ENCODE measurements at places on chromosomes 3 and 15.

DNA sequence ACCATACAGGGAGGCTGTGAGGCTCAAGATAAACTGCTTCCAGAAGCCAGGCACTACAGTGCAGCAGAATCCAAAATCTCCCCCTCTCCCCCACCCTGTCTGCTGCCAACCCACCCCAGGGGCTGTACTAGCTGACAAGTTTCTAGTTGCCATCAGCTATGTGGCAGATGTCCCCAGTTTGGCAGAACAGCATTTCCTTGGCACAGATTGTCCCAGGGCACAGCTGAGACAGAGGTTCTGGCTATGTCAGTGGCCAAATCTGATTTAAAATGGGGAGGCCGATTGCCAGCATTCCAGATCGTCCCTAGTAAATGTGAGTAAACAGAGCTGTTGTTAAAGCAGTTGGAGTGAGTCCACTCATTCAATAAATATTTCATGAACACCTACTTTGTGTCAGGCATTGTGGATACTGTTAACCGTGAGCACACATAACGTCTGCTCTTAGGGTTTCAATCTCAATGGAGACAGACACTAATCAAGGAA lies 28.0 kb upstream of the CCDC174 start:
- DNase-seq: no peak

DNA sequence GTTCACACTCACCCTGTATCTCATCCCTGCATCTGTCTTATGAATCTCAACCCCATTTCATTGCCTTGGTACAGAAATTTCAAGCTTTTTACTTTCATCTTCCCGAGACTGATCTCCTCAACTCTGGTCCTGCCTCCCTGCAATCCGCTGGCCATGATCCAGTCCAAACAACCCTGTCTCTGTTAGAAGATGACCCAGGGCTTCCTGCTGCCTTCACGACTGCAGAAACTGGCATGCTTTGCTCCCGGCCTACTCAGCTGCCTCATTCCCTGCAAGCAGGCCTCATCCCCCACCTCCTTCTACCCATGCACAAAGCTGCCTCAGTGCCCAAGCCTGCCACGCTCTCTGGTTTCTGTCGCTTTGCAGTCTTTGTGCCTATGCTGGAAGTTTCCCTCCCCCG lies 12.4 kb downstream of the HES1 start:
- no peak for DNase-seq

DNA sequence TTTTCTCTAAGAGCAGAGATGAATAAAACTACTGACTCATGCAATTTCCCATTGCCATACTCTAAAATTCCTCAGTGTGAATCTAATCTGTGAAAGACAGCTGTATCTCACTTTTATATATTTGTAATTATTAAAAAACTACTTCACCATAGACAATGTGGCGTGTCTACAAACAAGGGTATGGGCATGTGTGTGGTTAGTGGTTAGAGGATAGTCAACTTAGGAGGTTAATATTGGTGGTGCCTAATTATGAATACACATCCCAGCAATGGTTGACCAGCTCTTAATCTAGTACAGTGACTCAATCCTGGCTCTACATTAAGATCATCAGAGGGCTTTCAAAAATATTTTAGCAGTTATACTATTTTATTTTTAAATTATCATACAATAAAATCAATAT lies 94.5 kb downstream of the GOLIM4 start:
- no peak for DNase-seq

- DNase-seq: no peak
These were observed 21.9 kb upstream of the USP13 start for GRCh38 chr3:179630753-179631451.

DNA sequence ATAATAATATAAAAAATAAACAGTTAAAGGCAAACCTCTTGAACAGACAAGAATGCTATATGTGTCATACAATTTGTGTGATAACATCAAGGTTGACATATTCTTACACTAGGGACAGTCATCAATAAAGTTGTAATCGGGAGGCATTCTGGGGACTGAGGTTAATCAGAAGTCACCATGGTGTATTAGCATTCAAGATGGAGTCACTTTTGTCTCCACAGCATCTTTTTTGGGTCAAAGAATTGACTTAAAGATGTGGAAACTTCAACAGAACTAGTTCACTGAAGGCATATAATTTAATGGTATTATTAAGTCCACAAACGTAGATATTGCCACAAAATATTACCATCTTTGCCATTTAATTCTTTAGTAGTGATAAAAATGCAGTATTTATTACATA lies 625.6 kb upstream of the NAALADL2 start:
- DNase-seq: no peak

GRCh38 chr15:32784581-32784980 lies 66.8 kb downstream of the GREM1 start:
- DNase-seq: no peak

DNA sequence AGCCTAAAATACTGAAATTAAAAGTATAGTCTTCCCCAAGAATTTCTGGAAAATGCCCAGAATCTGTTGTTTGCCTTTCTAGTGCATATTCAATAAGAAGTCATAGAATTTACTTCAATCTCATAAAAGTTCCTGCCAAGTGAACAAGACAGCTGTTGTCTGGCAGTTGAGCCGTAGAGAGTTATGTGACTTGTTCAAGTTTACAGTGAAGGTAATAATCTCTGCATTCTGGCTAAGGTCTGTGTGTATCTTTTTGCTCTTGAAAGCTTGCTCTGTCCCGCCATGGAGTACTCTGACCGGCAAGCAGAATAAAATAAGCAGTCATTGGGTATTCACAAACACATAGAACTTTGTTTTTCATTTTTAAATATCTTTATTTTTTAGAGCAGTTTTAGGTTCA lies 77.8 kb downstream of the GHSR start:
- no peak for DNase-seq

GRCh38 chr15:97929456-97930229 lies 30.9 kb upstream of the ARRDC4 start:
- DNase-seq: no peak

- no peak for DNase-seq
These were observed 85.5 kb downstream of the NCEH1 start for GRCh38 chr3:172625404-172625803.

GRCh38 chr15:65646486-65646885 lies 24.7 kb downstream of the SLC24A1 start:
- no peak for DNase-seq

GRCh38 chr15:41955807-41956525 lies 16.4 kb downstream of the EHD4 start:
- DNase-seq: no peak

DNA sequence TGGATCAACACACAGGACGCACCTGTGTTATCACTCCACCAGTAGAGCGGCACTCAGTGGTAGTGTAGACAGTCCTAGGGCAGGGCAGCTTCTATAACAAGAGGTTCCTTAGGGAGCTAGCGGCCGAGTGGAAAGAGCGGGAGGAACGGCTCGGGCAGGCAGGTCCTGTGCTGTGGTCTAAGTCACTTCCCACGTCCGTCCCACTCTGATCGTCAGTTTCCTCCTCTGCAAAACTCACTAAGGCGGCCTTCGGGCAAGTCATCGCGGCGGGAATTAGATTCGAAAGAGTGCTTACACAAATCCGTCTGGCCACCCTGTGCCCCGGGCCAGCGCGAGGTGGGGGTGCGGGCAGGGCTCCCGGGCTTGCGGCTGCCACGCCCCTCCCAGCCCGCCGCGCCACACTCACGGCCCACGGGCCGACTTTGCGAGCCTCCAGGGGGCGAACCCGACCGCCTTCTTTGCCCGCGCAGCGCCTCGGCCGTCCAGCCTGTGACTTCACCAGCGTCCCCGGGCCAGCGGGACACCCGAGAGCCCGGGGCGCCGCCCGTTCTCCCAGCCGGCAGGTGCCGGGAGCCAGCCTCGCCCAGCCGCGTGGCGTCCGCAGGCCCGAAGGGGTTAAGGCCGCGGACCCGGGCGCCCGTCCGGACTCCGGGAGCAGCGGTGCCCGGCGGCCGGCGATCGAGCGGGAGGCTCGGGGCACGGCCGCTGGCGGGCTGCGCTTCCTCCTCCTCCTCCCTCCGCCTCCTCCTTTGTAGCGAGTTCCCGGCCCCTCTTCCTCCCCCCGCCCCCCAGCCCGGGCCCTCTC lies 416 bp upstream of the CORO2B start:
- DNase-seq: no peak

DNA sequence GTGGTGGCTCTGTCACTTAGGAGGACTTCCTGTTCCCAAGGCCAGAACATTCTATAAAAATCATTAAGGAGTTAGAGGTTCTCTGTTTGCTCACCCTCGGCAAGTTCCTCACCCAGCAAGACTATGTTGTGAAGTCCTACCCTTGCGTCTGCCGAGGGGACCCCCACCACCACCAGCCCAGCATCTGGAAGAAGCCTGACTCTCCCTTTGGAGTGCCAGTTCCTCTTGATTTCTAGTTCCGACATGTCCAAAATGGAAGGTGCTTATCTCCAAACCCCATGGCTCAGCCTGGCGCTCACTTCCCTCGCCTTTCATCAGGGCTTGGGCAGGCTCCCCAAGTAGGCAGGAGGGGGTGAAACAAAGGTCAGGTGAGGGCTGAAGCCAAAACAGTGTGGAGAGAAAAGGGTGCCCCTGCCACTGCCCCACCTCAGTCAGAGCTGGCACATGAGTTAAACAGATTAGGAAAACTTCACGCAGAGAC lies 41.0 kb downstream of the BHLHE40 start:
- no peak for DNase-seq

DNA sequence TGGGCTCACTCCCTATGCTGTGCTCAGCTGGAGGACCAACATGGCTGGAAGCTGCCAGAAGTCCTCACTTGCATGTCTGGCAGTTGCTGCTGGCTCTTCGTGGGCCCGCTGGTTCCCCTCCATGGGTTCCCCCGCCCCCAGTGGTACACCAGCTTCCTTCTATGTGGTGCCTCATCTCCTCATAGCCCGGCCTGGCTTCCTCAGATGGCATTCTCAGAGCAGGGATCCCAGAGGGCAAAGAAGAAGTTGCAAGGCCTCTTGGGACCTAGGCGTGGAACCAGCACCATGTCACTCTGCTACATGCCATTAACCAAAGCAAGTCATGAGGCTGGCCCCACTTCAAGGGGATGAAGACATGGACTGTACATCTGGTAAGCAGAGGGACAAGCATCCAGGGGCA lies 2.9 kb upstream of the CFAP92 start:
- DNase-seq: no peak

DNA sequence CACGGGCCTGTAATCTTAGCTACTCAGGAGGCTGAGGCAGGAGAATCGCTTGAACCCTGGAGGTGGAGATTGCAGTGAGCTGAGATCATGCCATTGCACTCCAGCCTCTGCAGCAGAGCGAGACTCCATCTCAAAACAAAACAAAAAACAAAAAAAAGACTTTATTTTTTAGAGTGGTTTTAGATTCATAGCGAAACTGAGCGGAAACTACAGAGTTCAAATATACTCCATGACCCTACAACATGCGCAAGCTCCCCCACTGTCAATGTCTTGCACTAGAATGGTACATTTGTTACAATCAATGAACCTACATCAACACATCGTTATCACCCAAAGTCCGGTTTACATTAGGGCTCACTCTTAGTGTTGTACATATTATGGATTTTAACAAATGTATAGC lies 2.2 kb upstream of the CRTAP start:
- DNase-seq: no peak

GRCh38 chr15:38758043-38758442 lies 193.4 kb upstream of the RASGRP1 start:
- DNase-seq: no peak

DNA sequence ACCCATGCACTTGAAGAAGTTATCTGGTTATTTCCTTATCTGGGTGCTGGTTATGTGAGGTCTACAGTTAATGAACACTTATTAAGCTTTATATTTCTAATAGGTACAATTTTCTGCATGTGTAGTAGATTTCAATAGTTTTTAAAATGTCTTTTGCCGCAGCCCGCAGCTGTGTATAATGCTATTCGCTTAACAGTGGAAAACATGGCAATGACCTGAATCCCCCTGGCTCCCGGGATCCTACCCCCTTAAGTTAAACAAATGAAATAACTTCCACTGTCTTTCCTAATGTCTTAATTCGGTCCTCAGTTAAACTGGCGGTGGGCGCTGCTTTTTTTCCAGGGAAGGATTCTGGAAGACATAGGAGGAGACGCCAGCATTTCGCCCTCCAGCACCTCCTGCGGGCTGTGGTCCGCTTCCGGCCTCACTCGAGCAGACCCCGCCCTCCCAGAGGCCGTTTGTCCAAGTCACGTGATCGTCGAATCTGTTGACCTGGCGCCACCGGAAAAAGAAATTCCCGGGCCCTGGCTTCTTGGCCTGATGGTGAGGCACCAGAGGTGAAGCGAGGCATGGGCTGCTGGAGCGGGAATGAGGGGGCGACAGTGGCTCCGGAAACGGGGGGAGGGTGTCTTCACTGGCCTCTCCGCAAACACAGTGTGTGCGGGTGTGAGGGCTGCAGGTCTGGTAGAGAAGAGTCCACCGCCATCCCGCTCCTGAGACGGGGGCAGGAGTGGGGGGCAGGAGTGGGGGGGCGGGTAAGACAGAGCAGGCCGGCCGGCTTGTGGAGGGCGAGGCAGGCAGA lies 45.6 kb upstream of the CSPG4 start:
- peak; percentile 25 for DNase-seq

- DNase-seq: no peak
These were observed 29.5 kb downstream of the PLSCR5 start for GRCh38 chr3:146575636-146576035.

GRCh38 chr15:36545467-36545992 lies 33.9 kb upstream of the CDIN1 start:
- DNase-seq: no peak

DNA sequence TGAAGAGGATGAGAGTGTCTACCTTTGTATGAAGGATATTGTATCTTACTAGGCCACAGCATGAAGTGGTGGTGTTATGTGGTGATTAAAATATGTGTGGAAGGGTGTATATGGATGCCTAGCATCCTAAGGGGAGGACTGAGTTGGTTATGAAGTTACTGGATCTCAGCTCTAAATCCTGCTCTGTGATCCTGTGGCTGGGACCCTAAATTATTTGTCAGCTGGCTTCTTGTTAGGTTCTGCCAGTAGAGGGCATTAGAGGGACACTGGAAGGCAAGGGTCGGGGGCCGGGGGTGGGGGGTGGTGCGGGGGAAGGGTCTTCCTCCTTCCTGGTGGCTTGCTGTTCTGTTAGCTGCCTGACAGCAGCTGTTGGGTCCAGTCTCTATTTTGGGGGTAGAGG lies 34.9 kb downstream of the MORF4L1 start:
- no peak for DNase-seq

DNA sequence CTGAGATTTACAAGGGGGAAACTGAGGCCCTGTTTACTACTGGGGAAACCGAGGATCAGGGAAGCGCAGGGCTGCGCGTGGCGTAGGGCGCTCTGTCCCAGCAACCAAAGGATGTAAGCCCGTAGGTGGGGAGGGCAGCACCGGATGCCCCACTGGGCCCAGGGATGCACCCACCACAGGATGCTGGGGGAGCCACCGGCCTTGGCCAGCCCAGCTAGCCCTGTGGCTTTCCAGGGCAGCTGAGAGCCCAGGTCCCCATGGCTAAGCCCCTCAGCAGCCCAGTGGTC lies 33.4 kb downstream of the RPN1 start:
- no peak for DNase-seq

DNA sequence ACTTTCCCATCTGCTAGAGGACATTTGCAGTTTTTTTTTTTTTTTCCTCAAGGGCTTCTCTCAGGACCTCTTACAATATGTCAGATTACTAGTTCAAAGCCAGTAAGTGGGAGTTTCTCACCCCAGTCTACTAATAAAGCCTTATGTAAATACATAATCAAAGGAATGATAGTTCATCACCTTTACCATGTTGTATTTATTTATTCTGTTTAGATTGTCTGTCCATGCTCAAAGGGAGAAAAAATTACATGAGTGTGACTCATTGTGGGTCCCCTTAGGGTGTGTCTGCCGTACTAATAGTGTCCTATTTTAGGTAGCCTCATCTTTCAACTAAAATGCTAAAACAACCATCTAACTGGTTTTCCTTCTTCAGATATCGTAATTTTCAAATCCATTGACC lies 917.6 kb downstream of the EPHA3 start:
- DNase-seq: no peak

Data from activated gamma-delta T cell (primary cell).